ENCODE measurements at places on chromosomes 2 and 18.

DNA sequence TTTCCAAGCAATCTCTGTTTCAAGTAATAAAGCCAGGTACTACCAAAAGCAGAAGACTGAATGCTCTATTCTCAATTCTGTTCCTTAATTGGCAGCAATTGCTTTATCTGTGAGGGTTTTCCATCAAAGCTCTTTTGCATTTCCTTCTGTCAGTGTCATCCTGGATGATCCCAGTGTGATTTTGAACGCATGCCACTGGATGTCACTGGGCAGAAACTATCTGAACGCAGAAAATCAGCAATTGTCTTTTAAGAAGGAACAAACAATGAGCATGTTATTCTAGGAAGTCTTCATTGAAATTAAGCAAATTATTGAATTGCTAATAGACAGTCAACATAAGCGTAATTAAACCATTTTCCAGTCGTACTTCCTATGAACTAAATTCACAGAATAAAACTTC lies 259.0 kb upstream of the REG3G start:
- no peaks in the 10 kb centered on the region for H3K27me3 ChIP-seq
- no peak overlapping the region for H3K4me3 ChIP-seq
- DNase-seq, result no peak

DNA sequence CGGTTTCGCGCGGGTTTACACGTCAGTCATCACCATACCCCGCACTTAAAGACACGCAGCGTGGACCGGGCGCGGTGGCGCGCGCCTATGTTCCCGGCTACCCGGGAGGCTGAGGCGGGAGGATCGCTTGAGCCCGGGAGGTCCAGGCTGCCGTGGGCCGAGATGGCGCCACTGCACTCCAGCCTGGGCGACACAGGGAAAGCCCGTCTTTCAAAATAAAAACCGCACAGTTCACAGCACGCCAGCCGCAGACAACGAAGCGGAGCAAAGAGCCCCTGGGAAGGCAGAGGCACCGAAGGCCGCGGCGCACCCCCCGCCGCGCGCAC lies 328 bp downstream of the DTYMK start:
- H3K27ac ChIP-seq, result peak overlapping the region; percentile 57
- peaks cover 14% of the 10 kb centered on the region for H3K4me1 ChIP-seq
- no peak for DNase-seq
- H3K27me3 ChIP-seq, result no peaks in the 10 kb centered on the region
- H3K36me3 ChIP-seq, result no peaks in the 10 kb centered on the region

DNA sequence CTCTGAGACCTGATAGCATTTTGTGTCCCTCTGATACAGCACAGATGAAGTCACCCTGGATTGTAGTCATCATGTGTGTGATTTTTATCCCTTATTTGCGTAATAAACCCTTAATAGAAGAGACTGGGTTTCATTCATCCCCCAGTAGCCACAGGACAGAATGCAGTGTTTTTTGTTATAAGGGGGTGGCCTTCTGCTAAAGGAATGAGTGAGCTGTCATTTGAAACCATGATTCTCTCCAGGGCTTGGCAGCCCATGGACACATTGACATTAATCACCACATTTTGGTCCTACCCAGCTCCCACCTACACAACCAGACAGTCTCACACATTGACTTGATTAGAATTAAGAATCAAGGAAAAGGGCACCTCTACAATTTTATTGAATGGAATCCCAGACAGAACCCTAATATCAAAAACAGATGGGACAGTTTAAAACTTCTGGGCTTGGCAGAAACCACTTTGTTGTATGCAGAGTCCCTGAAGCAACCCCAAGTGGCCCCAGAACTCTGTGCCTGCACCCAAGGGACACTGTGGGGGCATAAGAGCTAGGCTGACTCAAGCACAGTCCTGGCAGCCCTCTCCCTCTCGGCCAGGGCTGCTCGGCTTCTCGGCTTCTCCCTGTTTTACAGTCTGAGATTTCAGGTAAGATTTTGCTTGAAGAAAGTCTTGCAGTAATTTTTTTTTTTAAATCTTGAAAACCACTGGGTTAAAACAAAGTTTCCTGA lies 254.0 kb upstream of the SLC14A2 start:
- no peak for DNase-seq
- H3K4me3 ChIP-seq, result no peak overlapping the region
- no peak overlapping the region for H3K27ac ChIP-seq
- no peaks in the 10 kb centered on the region for H3K4me1 ChIP-seq
- no peaks in the 10 kb centered on the region for H3K36me3 ChIP-seq

GRCh38 chr2:9739531-9739964 lies 103.7 kb upstream of the TAF1B start:
- H3K4me3 ChIP-seq, result peak overlapping the region; percentile 87
- no peaks in the 10 kb centered on the region for H3K36me3 ChIP-seq
- H3K4me1 ChIP-seq, result peaks cover 41% of the 10 kb centered on the region
- peak; percentile 43 for DNase-seq

GRCh38 chr2:38540580-38541286 lies 62.0 kb downstream of the HNRNPLL start:
- H3K36me3 ChIP-seq, result no peaks in the 10 kb centered on the region
- DNase-seq, result no peak
- no peak overlapping the region for H3K27ac ChIP-seq

GRCh38 chr2:121860033-121860757 lies 104.7 kb downstream of the TSN start:
- H3K27ac ChIP-seq, result no peak overlapping the region
- DNase-seq, result no peak
- peaks cover 26% of the 10 kb centered on the region for H3K27me3 ChIP-seq
- H3K4me3 ChIP-seq, result no peak overlapping the region

Data from T-helper 17 cell (primary cell).